Right renal pelvis (tissue), 4 donors: ENCODE measurements at places on chromosomes 6 and 20. TPM values are rescaled to one million over a fixed set of nuclear protein-coding genes. Genes with fewer than 3 reads are reported as not detected.

Gene TASP1
- polyA plus RNA-seq = 15.0 TPM

DNA sequence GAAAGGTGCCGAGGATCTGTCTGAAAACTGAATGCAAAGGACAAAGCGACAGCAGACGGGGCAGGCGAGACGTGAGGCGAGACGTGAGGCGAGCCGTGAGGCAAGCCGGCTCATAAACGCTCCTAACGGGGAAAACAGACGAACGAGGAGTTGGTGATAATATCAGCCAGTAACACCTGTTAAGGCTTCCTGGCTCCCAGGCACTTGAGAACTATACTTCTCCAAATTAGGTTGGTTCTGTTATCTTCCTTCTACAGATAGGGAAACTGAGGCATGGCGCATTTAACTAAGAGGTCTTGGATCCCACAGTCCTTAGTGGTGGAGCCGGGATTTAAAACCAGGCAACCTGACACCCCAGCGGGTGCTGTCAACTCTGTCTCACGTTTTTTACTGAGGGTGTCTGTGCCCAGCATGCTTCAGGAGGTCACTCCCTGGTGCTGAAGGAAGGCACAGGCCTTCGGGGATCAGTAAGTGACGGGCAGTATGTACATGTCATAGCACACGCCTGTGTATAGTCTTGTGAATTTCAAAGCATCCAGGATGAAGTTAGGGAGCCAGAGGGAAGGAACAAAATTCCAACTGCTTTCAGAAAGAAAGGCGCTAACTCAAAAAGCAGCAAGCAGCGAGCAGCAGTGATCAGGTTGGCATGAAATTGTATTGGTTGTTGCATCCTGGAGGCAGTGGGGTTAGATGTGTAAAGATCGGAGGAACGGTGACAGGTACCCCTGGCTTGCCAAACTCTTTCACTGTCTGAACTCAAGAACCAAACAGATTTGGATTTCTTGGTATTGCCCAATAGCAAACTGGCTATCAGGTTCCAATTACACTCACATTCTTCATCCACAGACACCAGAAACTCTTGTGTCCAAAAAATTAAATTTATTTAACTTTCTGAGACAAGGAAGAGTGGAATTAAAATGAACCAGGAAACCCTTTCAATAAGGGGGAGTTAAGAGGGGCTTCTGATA, 318.7 kb downstream of the THBS2 start:
- no peak for DNase-seq

- no peak for DNase-seq
These were observed 44.7 kb upstream of the PCMTD2 start for GRCh38 chr20:64210656-64211369.

Gene PPP1R16B
- polyA plus RNA-seq = 9.0 TPM
